Activated T-helper 1 cell treated with anti-CD3 and anti-CD28 coated beads, Interleukin-12 subunit alpha, Interleukin-12 subunit beta, Interleukin-2, Interleukin-4 antibody, amounts not matched to agents 30 ng/mL and 10 ng/mL and 1 ng/mL, durations not matched to agents 14 hours and 24 hours and 36 hours (primary cell): ENCODE measurements at places on chromosomes 7 and 10.
A peak's percentile ranks its signal among the peaks of the same experiment; 100 is the strongest.

DNA sequence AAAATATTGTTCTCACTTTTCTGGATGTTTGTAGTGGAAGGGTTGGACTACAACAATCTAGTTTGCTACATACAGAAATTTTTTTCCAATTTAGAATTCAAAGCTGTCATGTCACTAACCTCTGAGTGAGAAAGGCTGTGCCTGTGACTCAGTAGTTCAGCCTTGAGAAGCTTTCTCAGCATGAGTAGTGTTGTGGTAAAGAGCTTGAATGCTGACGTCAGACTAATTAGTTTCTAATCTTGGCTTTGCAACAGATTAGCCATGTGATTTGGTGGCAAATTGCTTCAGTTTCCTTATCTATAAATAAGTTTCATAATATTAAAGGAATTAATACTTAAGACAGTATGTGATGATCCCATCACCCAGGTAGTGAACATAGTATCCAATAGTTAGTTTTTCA lies 83.8 kb downstream of the ABCA13 start:
- no peak for DNase-seq

- no peak for DNase-seq
Observed at GRCh38 chr7:42227936-42228591, 8.9 kb downstream of the GLI3 start.

GRCh38 chr10:78236416-78237015 lies 202.9 kb downstream of the RPS24 start:
- DNase-seq, result no peak

GRCh38 chr10:117955176-117955575 lies 91.6 kb downstream of the RAB11FIP2 start:
- no peak for DNase-seq

GRCh38 chr7:90574146-90574819 lies 21.8 kb upstream of the CDK14 start:
- DNase-seq, result no peak

DNA sequence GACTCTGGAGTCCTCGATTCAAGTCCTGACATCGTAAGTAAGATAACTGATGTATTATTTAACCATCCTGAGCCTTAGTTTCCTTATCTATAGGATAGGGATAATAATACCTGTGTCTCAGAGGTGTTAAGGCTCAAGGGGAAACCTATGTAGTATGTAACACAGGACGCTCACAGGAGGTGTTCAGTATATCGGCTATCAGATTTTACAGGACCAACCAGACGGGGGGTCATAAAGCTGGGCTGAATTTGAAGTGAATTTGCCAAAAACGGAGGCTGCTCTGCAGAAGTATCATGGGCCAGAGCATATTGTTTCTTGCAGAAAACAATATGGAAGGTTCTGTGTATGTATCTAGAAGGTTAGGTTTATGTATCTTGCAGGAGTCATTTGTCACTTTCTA lies 11.1 kb upstream of the ZNF282 start:
- no peak for DNase-seq

GRCh38 chr10:67269828-67270227 lies 344.0 kb downstream of the LRRTM3 start:
- DNase-seq, result no peak

- no peak for DNase-seq
Observed at GRCh38 chr10:15516256-15517085, 145.4 kb upstream of the FAM171A1 start.

DNA sequence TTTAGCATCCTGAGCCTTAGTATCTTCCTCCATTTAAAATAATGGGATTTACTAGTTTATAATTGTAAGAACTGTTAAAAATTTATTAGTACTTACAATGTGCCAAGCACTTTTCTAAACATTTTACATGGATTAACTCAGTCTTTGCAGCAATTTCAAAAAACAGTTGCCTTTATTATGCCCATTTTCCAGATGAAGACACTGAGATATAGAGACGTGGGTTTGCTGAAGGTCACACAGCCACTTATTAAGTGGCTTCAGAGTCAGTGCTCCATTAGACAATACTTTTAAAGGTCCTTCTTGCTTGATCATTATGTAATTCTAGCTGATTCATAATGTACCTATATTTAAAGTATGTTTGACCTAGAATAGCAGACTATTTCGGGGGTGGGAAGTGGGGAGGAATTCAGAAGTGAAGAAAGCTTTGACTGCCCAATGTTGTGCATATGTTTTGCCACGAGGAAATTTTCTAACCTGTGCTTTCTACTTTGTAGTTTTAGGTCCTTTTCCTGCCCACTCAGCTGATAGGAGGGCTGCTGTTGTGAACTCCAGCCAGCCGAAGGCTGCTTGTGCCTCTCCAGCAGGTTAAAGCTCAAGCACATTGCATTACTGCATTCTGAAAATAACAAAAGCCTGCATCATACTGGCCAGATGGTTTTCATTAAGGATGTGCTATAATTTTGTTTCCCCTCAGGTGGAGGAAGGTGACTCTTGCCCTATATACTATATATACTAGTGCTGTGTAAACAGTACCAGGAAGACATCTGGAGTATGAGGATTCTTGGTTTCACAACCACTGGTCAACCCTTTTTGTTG lies 4.3 kb downstream of the PLEKHA8 start:
- DNase-seq, result no peak

- no peak for DNase-seq
Observed at GRCh38 chr7:28483908-28484605, 71.7 kb downstream of the CREB5 start.

DNA sequence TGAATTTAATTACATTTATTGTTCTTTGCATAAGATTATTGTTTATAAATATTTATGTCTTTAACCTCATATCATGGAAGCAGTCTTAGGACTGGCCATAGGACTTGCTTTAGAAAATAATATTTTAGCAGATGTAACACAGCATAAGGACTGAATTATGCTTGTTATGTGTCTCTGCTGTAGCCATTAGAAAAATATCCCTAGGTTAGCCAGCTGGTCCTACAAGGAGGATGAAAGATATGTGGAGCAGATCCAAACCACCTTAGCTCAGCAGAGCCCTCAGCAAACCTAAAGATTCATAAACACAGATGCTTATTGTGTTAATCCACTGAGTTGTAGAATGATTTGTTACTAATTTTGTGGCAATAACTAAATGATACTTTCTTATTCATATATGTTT lies 166.0 kb upstream of the COL1A2 start:
- no peak for DNase-seq

GRCh38 chr10:45657033-45657926 lies 15.3 kb downstream of the ZFAND4 start:
- no peak for DNase-seq

- DNase-seq, result peak; percentile 2
Observed at GRCh38 chr7:120856621-120857352, 1.2 kb downstream of the TSPAN12 start.

- DNase-seq, result no peak
Observed at GRCh38 chr7:131157530-131158243, 170.0 kb upstream of the MKLN1 start.

GRCh38 chr10:29783201-29783947 lies 148.6 kb upstream of the SVIL start:
- DNase-seq, result no peak

- no peak for DNase-seq
Observed at GRCh38 chr7:92682903-92683539, 92.8 kb upstream of the FAM133B start.

- no peak for DNase-seq
Observed at GRCh38 chr7:106566672-106567071, 94.3 kb downstream of the CCDC71L start.

DNA sequence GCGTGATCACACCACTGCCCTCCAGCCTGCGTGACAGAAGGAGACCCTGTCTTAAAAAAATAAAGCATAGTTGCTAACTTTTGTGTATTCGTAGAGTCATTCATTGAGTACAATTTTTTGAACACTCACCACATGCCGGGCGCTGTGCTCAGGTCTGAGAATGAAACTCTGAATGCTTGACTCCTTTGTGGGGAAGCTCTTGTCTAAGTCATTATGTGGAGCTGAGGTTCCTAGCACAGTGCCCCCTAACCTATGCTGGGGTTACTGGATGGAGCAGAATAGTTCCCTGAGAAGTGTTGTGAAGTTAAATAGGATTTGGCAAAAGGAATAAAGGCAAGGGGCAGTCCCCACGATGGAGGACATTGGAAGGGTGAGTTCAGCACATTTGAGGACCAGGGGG lies 123.3 kb downstream of the CELF2 start:
- DNase-seq, result no peak

DNA sequence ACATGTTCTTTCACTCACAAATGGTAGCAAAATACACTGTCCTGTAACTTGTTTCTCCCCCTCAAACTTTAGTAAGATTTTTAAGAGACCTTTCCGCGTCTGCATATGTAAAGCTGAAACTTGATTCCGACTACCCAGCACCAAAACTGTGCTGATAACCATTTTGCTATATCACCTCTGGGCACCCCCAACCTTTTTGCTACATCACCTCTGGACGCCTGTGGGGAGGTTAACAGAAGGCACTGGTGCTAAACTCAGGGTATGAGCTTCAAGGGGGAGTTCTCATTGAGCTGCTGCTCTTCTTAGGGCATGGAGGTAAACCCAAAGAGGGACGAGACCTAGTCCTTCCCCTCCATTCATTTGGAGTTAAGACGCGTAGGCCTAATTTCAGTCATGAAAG lies 67.6 kb upstream of the NFE2L3 start:
- no peak for DNase-seq

GRCh38 chr7:22633286-22633953 lies 93.6 kb upstream of the IL6 start:
- DNase-seq, result no peak

- DNase-seq, result no peak
Observed at GRCh38 chr7:2044311-2044882, 188.3 kb downstream of the MAD1L1 start.

GRCh38 chr10:119669331-119669730 lies 18.2 kb downstream of the BAG3 start:
- DNase-seq, result no peak

GRCh38 chr7:80827239-80827633 lies 91.6 kb downstream of the SEMA3C start:
- DNase-seq, result no peak

DNA sequence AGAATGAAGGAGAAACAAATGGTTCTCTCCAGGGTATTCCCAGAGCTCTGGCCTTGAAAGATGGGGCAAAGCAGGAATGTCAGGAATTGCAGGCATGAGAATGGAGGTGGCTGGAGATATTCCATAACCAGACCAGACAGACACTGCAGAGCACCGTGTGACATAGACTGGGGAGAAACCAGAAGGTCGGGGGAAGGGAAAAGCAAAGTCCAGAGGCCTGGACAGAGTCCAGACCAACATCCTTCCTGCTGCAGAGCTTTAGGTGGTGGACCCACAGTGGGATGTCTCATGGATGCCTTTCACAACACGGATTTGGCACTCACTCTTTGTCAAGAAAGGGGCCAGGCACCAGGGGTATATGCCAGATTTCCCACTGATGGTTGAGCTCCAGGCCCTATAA lies 177.2 kb upstream of the INHBA start:
- no peak for DNase-seq

GRCh38 chr10:96720422-96721206 lies at the start of gene PIK3AP1:
TSS of gene PIK3AP1 (minus strand) at chr10:96720514. CDS start at chr10:96720394, 120 bp downstream.
- DNase-seq, result peak; percentile 36

DNA sequence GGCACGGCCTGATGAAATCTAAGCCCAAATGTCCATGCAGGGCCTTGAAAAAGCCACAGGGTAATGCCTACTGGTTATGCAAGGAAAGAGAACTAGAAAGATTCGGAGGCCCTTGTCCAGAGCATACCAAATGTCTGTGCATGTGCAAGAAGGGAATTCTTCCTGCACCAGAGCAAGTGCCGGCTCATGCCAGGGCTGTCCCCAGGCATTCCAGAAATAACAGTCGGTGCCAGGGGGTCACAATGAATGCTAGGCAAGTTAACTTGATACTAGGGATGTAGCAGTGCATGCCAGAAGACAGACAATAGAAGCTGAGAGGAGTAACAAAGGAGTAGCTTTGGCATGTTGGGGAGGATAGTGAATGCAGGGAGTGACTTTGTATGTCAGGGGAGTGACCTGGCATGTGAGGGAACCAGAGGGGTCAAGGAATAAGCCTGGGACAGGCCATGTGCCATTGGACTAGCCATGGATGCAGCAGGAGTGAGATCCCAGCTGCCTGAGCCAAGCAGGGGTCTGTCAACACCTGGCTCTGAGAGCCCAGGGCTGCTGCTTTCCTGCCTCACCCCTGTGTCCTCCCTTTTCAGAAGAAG lies 119.5 kb upstream of the UNC5B start:
- DNase-seq, result no peak

- no peak for DNase-seq
Observed at GRCh38 chr7:14446829-14447228, 455.7 kb downstream of the DGKB start.
